ENCODE measurements at places on chromosomes 3 and 15.

GRCh38 chr3:25593001-25593400 lies 71.7 kb downstream of the TOP2B start:
- DNase-seq = no peak

- DNase-seq = no peak
Observed at GRCh38 chr3:48747015-48747615, 30.1 kb upstream of the IP6K2 start.

- DNase-seq = peak; percentile 28
Observed at GRCh38 chr3:97793420-97794019, 28.3 kb upstream of the CRYBG3 start.

DNA sequence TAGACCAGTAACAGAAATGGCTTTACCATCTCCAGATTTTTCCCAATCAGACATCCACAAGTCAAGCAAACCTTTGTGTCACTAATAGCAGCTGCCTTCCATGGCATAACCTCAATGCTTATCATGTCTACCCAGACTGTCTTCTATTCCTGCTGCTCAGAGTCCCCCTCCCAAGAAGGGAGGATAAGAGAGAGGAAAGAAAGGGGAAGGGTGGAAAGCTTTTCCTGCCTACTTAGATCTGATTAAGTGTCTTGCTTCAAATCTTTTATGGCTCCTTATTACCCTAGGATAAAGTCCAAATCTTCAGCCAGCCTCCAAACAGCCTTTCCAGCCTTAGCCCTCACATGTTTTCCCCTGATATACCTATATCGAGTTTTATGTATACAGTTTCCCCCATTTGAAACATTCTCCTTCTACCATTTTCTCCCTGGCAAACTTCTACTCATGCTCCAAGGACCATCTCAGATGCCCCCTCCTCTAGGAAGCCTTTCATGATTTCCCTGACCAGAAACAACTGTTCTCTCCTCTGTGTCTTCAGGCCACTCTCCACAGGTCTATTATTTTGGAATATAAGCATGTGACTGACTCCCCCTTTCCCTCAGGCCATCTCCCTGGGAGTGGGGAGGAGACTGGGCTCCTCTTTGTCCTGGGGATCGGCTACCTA lies 7.9 kb upstream of the SSUH2 start:
- DNase-seq = no peak

GRCh38 chr15:19973718-19974117 lies 567.9 kb downstream of the GOLGA6L6 start:
- peak; percentile 13 for DNase-seq

GRCh38 chr15:100867433-100867832 lies 12.2 kb upstream of the ALDH1A3 start:
- DNase-seq = no peak

DNA sequence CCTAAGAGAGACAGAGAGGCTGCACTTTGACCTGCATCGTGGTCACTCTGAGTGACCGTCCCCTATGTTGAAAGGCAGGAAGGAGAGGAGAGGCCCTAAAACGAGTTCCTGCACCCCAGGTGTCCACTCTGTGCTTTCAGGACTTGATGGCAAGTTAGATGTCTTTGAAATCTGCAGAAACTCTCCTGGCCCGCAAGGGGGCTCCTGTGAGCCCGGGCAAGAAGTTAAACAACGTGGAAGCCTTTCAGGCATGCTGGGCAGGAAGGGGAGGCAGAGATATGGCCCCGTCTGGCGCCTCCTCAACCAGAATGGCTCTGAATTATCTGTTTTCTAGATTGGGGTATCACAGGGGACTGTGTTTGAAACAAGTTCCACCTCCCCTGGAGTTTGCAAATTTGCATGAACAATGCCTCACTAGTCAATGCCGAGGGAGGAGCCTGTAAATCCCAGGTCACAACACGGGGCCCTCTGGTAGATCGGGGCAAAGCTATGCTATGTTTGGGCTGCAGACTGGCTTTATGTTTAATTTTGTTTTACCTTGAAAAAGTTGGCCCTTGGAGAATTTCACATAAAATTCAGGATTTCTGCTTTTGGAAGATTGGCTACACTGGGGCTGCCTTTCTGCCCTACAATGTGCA lies 9.8 kb downstream of the CTXND1 start:
- DNase-seq = peak; percentile 4

GRCh38 chr3:185728630-185729336 lies 96.1 kb downstream of the IGF2BP2 start:
- DNase-seq = no peak

DNA sequence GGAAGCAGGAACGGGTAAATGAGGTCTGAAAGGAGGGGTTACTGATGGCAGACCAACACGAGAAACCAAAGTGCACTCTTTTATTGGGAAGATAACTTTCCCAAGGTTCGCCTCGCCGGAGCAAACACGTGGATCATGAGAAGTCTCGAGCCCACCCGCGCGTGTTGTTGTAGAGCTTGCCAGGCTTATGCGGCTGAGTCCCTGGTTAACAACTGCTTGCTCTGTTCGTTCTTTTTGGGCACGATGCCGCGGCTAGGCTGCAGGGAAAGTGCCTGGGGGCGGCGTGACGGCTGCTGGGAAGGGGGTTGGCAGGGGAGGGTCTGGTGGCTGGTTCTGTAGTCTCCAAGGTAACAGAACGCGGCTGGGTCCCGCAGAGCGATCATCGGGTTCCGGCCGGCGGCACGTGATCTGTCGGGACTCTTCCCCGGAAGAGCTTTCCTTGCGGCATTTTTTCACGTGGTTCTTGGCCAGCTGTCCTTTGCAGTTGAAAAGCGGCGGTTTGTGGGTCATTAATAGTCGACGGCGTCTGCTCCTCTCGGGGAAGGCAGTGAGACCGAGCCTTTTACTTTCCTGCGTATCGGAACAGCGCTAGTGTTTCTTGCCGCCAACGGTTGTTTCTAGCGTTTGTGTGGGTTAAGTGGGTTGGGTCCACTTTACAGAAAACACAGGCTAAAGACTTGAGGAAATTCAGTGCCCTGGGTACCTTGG lies 1.5 kb downstream of the MGA start:
- DNase-seq = peak; percentile 70

- no peak for DNase-seq
Observed at GRCh38 chr3:46574243-46574646, 8.1 kb upstream of the LRRC2 start.

DNA sequence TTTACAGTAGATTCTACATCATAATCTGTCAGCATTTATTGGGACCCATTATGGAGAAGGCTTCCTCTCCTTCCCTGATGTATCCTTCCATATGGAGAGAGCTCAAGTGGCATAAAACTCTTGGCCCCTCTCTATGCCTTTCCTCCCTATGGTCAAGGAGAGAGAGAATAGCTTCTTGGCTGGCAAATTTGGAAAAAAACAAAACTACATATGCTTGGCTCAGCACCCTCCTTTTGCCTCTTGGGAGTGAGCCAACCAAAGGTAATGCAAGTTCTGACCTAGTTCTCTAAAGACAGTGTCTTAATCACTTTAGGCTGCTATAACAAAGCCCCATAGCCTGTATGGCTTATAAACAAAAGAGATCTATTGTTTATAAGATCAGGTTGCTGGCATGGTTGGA lies 37.5 kb downstream of the C3orf70 start:
- DNase-seq = no peak

DNA sequence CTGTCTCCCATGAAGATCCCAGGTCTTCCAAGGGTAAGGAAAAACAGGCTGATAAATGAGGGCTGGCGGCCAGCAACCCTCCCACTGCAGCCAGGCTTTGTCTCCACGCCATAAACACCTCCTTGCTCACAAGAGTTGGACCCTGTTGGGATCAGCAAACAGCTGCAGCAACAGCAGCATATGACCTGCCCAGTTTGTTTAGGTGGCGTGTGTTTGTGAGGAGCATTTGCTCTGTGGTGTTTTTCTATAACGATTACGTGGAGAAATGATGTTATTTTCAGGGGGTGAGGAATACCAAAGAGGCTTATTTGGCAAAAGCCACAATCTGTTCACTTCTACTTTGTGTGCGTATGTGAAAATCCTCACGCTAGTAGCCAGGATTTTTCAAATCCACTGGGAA lies 58.5 kb downstream of the RFTN1 start:
- no peak for DNase-seq

GRCh38 chr3:47008851-47009224 lies 29.4 kb downstream of the NBEAL2 start:
- no peak for DNase-seq

DNA sequence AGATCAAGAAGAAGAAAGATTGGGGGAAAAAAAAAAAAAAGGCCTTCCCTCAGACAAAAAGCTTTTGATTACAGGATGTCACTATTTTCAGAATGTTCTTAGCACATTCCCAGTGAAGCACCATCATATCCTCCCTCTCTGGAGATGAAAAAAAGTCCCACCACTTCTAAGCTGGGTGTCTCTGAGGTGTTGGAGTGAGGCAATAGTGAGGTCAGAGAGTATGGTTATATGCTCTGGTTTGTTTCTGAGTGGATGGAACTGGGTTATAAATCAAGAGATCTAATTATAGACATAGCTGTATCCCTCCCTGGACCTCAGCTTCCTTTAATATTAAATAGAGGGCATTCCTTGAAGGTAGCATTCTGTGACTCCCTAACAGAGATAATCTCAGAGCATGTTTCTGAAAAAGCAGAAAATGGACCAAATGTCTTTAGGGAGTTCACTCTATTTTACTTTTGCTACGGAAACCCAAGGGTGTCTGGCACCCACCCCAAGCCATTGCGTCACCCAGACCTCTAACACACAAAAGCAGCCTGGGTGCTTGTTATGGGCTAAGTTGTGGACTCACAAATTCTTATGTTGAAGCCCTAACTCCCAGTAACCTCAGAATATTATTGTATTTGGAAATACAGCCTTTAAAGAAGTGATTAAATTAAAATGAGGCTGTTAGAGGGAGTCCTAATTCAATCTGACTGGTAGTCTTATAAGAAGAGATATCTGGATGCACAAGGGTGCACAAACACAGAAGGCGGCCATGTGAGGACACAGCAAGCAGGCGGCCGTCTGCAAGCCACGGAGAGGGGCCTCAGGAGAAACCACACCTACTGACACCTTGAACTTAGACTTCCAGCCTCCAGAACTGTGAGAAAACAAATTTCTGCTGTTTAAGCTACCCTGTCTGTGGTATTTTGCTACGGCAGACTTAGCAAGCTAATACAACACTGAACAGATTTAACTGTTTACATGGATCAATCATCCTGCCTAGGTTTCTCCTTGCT lies 81.5 kb downstream of the MB21D2 start:
- no peak for DNase-seq

GRCh38 chr15:95194746-95195145 lies 963.4 kb downstream of the MCTP2 start:
- DNase-seq = no peak

- DNase-seq = peak; percentile 2
Observed at GRCh38 chr3:192409201-192409837, 318.0 kb downstream of the FGF12 start.

GRCh38 chr3:99834211-99834957 lies 16.7 kb downstream of the CMSS1 start:
- DNase-seq = no peak

DNA sequence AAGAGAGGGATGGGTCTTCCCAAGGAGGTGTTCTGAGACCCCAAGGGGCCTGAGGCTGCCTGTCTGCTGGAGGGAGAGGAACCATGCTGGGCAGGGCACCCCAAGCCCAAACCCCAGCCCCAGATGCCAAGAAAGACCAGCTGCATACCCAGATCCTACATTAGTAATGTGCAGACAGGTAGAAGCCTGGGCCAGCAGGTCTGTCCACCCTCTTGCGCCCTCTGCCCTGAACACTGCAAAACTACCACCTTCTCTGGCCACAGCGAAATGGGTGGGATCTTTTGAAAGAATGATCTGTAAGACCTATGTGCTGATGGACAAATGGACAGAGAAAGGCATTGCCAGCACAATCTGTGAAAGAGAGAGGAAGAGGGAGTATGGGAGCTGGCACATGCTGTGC lies 283.2 kb downstream of the EPHB1 start:
- no peak for DNase-seq

GRCh38 chr15:62465173-62465572 lies 300.1 kb upstream of the C2CD4B start:
- DNase-seq = no peak

DNA sequence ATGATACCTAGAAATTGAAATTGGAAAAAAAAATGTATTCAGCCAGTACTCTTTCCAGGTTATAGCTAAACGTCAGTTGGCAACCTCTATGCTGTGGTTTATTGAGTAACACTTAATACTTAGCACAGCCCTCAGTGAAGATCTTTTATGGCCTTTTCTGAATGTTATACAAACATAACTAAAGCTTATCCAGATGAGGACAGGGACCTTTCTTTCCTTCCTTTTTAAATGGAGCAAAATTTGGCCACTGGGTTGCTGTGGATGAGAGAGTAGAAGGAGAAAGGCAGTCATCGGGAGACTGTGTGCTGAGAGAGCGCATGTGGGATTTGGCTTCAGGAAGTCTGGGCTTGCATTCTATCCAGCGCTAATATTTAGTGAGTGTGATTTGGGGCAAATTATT lies 36.1 kb downstream of the IGF1R start:
- DNase-seq = no peak

- no peak for DNase-seq
Observed at GRCh38 chr3:7266551-7266950, 405.6 kb downstream of the GRM7 start.

Data from activated T-cell treated with anti-CD3 and anti-CD28 coated beads, Interleukin-2, amount 50 U/mL, for 72 hours (primary cell).